NCI-H524 (cell line): ENCODE measurements at places on chromosomes 7 and 10.

- no peak for DNase-seq
Observed at GRCh38 chr7:106344861-106345260, 60.1 kb upstream of the NAMPT start.

DNA sequence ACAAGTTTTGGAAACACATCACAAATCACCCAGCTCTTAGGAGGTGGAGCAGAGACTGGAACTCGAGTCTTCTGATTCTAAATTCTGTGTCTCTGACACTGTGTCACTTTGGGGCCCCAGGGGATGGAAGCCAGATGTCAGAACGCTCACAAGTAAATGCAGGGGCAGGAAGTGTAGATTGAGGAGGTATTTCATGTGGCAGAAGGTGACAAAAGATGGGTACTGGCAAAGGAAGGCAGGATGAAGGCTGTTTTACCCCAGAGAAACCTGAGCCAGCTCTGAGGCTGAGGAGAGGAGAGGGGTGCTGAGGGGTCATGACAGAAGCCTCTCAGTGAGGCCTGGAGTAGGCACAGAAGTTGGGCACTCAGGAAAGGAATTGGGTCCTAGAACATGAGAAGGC lies 6.0 kb upstream of the PURB start:
- no peak for DNase-seq

DNA sequence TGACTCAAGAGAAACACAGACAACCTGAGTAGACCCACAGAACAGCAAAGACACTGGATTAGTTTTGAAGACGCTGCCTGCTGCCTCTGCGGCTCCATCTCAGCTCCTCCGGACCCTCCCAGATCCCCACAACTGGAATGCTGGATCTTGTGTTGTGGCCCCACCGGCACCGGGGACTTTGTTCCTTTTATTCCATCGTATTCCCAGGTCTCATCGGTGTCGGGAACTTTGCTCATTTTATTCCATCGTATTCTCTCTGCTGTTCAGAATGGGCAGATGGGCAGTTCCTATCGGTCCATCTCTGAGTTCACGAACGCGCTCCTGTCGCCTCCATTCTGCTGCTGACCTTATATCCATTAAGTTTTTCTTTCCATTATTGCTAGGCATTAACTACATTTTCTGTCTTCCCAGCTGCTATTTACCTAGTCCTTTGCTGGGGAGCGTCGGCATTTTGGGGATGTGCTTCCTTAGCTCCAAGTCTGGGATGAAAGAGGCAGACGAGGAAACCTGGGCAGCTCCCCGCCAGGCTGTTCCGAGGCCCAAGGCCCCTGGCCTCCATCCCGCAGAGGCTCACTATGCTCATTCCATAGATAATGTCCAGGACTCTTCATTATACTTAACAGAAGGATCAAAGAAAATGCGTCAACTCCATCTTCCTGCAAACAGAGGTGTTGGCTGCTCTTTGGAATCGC lies 192.4 kb downstream of the MAD1L1 start:
- DNase-seq: no peak

- no peak for DNase-seq
Observed at GRCh38 chr7:81583090-81583489, 186.8 kb downstream of the HGF start.

DNA sequence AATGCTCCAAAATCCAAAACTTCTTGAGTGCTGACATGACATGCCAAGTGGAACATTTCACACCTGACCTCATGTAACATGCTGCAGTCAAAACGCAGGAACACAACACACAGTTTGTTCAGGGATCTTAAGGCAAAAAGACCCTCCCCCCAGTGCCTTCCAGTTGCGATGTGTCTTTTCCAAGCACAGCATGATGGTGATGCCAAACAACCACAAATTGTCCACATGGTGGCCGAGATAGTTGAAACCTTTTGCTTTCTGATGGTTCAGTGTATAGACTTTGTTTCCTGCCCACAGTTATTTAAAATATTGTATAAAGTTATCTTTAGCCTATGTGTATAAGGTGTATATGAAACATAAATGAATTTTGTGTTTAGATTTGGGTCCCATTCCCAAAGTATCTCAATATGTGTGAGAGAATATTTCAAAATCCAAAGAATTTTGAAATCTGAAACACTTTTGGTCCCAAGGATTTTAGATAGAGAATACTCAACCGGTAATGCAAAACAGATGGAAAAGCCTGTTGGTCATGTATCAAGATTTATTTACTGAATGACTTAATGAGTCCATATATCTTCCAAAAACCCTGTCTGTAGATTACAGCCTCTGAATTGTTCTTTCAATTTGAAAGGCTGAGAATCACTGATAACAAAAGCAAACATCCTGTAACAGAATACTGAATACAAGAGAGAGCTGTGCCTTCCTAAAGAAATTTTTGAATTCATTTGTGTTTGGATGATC lies 93.4 kb upstream of the OIT3 start:
- no peak for DNase-seq

DNA sequence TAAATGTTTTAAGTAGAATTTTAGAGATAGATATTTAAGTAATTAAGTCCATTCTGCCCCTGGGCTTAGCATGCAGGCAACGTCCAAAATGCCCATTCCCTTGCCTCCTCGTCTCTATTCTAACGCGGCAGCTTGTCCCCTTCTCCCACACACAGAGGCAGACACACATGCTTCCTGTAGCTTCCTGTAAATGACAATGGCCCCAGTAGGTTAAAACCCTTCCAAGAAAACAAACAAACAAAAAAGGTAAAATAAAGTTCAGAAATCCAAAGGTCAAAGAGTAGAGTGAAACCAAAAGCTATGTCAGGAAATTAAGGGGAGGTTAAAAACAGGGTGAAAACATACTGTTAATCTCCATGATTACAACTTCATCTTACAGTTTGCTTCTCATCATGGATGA lies 857.6 kb downstream of the GATA3 start:
- no peak for DNase-seq

DNA sequence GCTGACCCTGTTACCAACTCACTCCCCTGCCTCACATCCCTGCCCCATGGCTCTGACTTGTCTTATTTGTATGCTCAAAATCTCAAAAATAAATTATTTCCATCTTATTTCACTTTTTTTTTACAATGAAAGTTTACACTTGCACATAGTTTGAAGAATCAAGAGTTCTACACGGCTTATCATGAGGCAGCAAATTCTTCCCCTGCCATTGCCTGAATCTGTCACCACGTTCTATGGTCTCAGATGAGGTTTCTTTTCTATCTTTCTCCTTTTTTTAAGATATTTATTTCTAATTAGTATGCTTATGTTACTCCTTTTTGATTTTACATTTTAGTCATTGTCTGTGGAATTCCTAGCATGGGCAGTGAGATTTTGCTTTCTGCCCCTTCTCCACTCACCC lies 28.4 kb downstream of the ARHGAP22 start:
- no peak for DNase-seq

DNA sequence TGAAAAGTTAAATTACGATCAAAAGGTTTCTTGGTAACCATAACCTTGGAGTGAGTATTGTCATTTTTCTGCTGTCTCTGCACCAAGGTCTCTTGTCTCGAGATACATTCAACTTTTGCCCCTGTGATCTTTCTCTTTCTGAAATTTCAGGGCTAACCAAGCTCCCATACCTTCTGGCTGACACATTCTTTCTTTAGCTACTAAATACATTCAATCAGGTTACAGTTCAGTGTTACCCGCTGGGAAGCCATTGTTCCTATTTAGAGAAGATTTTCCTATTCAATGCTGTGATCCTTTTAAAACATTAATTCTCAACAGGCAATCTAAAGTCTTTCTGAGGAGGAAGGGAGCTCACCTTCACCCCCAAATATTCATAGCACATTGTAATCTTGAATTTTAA lies 22.9 kb upstream of the DMTF1 start:
- no peak for DNase-seq

- DNase-seq: no peak
Observed at GRCh38 chr7:47213276-47213675, 368.6 kb downstream of the TNS3 start.

- no peak for DNase-seq
Observed at GRCh38 chr7:55557666-55558188, 14.6 kb downstream of the VOPP1 start.

GRCh38 chr10:22263106-22263505 lies 45.3 kb upstream of the EBLN1 start:
- DNase-seq: no peak

DNA sequence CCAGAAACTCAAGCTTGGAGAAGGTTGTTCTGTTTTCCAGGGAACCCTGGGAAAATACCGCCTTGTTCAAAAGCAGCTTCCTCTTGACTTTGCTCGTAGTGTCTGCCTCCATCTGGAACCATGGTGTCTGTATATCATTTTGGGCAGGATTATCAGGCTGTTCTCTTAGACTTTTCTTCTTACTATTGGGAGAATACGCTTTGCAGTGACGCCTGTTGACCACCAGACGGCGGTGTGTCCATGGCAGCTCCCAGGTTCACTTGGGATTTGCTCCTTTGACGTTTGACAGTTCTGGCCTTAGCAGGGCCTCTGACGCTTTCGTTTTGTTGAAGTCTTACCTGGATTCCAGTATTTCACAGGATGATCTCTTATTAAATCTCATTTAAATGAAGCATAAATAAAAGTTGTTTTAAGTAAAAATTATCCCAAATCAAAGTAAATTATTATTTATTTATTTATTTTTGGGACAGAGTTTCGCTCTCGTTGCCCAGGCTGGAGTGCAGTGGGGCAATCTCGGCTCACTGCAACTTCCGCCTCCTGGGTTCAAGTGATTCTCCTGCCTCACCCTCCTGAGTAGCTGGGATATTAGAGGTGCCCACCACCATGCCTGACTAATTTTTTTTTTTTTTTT lies 41.8 kb upstream of the GJD4 start:
- peak; percentile 82 for DNase-seq
